ENCODE measurements at places on chromosomes 3 and 15. TPM values are rescaled to one million over a fixed set of nuclear protein-coding genes. Genes with fewer than 3 reads are reported as not detected.

CD80 gene
- 4.8 TPM for total RNA-seq

CHRNB4 gene
- total RNA-seq, result not detected

SPINK8 gene
- total RNA-seq, result not detected

KCNMB3 gene
- total RNA-seq, result 14.3 TPM

CLDN1 gene
- 0.34 TPM for total RNA-seq

SACM1L gene
- total RNA-seq, result 52.7 TPM

Measured in K562 (cell line).